ENCODE measurements at places on chromosomes 12 and 14.

- DNase-seq = no peak
Observed at GRCh38 chr12:108080363-108080762, 48.7 kb upstream of the WSCD2 start.

GRCh38 chr14:40623643-40624042 is 983.0 kb upstream of the LRFN5 start:
- DNase-seq = no peak

- peak; percentile 67 for DNase-seq
Observed at GRCh38 chr12:113135178-113136127, at the start of gene RASAL1. Gene RASAL1, minus strand, starts transcription at chr12:113135761. Its CDS starts 299 bp downstream, at chr12:113135462.

- DNase-seq = no peak
Observed at GRCh38 chr12:62694632-62695031, 228.0 kb downstream of the MON2 start.

DNA sequence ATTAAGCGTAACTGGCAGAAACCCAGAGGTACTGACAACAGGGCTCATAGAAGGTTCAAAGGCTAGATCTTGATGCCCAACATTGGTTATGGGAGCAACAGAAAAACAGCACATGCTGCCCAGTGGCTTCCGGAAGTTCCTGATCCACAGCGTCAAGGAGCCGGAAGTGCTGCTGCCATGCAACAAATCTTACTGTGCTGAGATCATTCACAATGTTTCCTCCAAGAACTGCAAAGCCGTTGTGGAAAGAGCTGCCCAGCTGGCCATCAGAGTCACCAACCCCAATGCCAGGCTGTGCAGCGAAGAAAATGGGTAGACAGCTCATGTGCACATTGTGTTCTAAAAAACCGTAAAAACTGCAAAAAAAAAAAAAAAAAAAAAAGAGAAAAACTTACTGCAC is 192.3 kb downstream of the MON2 start:
- DNase-seq = no peak

DNA sequence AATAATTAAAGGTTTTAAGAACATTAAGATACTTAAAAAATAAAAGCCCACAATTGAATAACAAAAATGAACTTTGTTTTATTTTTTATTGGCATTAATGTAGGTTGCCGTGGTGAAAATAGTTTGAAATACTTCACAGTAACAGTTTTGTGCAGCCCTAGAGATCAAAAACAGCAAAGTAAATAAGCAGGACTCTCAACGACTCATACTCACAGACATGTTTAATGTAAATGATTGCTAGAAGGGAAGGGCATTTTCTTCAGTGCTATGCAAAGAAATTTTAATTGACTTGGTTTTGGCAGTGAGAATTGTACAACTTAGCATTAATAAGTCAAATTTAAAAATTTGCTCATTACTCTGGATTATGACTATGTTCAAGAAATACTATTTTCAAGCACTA is 16.0 kb downstream of the TRMT5 start:
- DNase-seq = no peak

- DNase-seq = no peak
Observed at GRCh38 chr14:65243766-65244442, 141.6 kb upstream of the MAX start.

DNA sequence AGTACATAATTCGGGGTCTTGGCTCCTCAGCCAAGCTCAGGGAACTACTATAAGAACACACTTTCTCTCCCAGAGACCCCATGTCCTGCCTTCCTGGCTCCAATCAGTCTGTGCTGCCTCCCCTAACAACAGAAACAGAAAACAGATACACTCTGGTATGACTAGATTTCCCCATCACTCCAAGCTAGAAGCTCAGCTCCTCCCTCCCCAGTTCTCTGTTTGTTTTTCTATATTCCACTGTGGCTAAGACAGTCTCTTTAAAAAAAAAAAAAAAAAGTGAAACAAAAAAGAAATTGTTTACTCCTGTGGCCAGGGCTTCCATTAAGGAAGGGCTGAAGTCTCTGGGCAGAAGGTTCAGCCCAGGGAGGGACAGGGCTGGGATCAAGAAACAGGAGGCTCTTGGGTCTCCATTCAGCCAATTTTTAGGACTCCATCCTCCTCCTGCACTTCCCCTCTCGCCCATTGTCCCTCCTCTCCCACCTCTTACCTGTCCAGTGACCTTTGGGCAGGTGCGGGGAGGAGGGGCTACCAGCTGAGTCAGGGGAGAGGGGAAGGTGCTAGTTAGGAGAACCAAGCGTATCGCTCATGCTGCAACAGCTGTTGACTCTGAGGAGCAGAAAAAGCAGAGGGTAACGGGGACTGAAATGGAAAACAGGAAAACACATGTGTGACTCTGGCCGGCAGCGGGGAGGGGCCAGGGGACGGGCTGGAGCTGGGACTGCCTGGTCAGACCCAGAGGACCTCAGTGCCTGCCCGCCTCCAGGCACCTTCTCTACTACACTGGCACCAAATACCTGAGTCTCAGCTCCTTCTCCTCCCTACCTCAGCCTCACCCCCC is 4.1 kb upstream of the SLC7A7 start:
- no peak for DNase-seq

- peak; percentile 8 for DNase-seq
Observed at GRCh38 chr12:55931780-55932550, 1.0 kb downstream of the DGKA start.

GRCh38 chr14:56686416-56686815 is 106.8 kb downstream of the TMEM260 start:
- DNase-seq = no peak

- no peak for DNase-seq
Observed at GRCh38 chr12:108213871-108214445, 84.9 kb downstream of the WSCD2 start.

GRCh38 chr12:12587878-12588277 is 23.8 kb upstream of the CREBL2 start:
- no peak for DNase-seq

GRCh38 chr12:112367965-112368364 is 14.3 kb downstream of the HECTD4 start:
- DNase-seq = no peak

- no peak for DNase-seq
Observed at GRCh38 chr14:43877351-43877960, 629.6 kb downstream of the FSCB start.

GRCh38 chr14:101118233-101118632 is 214.7 kb upstream of the RTL1 start:
- DNase-seq = no peak

DNA sequence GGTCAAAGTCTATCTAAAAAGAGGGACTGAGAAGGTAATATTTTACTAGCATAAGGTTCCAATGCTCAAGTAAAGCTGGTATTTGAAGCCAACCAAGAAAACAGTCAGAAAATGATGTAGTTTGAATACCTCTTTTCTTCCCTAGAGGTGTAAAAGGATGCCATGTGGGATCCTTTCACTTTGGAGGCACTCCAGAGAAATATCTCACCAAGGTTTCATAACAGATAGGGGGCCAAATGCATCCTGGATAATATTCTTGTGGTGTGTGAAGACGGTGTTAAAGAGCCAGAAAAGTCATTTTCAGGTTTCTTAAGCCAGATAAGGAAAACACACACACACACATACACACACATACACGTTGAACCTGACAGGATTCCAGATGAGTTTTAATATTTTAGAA is 136.1 kb upstream of the PRKD1 start:
- DNase-seq = no peak

DNA sequence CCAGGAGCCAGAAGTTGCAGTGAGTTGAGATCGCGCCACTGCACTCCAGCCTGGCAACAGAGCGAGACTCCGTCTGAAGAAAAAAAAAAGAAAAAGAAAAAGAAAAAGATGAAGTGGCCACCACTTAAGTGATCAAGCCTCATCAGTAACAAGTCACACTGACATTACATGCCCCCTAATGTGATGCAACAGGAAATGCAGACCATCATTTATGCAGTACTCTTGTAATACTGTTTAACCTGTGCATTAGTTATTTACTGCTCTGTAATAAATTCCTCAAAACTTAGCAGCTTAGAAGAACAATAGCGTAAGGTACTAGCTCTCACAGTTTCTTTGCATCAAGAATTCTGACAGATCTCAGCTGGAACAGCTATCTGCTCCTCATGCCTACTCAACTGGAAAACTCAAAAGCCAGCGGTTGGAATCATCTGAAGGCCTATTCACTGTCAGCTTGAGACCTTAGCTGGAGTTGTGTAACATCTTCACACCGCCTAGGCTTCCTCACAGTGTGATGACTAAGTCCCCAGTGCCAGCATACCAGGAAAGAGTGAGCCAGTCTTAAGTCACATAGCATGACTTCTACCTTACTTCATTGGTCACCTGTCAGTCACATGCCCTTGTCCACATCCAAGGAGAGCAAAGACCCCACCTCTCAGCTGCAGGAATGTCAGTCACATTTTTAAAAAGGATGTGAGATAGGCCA is 31.5 kb downstream of the EPS8 start:
- no peak for DNase-seq

- no peak for DNase-seq
Observed at GRCh38 chr14:94051115-94051514, 25.0 kb downstream of the OTUB2 start.

GRCh38 chr14:53306267-53306721 is 153.2 kb upstream of the DDHD1 start:
- peak; percentile 25 for DNase-seq

DNA sequence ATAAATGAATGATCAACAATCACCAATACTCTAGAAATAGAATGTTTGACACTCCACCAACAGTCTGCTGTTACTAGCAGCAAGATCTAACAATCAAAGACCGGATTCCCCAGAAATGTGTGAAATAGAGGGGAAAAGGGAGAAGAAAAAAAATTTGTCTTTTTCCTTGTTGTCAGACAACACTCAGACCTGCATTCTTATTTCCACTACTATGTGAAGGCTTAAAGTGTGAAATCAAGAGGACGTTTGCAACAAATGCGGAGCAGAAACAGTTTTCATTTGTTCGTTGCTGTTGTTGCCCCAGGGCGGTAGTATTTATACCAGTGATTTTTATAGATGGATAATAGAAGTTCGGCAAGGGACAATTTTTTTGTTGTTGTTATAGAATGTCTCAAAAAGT is 9.2 kb downstream of the NKX2-1 start:
- DNase-seq = no peak

DNA sequence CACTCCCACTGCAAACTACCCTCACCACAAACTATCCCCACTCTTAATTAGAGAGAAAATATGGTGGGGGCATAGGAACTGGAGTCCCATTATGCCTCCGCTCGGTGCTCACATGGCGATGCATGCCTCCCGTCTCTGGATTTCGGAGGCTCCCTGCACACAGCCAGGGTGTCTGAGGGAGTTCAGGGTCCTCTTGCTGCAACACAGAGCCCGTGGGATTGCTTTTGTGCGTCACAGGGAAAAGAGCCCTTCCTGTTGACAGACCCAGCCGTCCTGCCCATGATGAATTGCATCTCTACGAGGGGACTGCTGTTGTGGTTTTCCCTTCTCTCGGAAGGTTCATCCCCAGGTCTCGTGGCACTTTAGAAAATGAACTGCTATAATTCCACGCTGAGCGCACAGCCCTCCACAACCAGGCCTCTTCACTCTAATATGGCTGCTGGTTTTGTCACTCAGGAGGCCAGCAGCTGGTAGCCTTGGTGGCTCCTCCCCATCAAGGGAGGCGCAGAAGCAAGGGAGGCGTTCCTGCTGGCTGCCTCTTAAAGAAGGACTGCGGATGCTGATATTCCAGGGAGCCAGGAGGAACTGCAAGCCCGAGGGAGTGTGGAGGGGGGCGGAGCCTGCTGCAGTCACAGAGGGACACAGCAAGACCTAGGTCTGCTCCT is 158.0 kb downstream of the KCNA5 start:
- DNase-seq = no peak

DNA sequence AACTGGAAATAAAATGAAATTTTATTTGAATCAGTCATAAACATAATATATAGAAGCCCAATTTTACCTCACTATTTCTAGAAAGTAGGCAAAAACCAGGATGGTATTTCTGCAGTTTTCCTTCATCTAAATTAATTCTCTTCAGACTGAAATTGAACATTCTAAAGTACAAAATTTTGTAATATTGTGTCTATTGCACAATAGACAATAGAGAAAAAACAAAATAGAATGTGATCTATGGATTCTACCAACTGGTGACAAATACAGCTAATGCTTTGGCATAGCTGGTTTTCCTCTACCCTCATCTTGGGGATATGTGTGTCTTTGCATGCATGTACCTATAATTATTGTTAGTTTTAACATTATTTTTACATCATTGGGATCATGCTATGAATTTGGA is 8.5 kb upstream of the PTPRR start:
- DNase-seq = no peak

DNA sequence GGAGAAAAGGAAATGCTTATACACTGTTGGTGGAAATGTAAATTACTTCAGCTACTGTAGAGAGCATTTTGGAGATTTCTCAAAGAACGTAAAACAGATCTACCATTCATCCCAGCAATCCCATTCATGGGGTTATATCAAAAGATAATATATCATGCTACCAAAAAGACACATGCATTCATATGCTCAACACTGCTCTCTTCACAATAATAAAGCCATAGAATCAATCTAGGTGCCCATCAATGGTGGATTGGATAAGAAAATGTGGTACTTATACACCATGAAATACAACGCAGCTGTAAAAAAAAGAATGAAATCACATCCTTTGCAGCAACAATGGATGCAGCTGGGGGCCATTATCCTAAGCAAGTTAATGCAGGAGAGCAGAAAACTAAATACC is 1487.7 kb upstream of the SEL1L start:
- no peak for DNase-seq

- no peak for DNase-seq
Observed at GRCh38 chr14:88049936-88050335, 45.0 kb downstream of the GPR65 start.

DNA sequence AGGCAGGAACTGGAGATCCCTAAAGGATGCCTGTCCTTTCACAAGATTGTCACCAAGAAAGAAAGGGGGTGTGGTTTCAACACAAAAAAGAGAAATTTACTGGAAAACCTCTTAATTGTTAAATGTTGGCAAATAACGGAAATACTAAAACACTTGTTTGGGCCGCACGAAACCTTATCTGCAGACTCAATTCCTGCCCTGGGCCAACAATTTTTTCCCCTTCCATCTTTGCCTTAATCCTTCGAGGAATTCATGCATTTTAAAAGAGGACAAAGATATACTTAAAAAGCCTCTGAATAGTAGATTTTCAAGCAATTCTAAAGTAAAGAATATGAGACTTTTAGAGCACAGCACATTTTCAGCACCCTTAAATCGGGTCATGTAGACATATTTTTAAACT is 366.2 kb downstream of the DUSP6 start:
- DNase-seq = no peak

GRCh38 chr12:115661112-115661511 is 616.4 kb downstream of the MED13L start:
- DNase-seq = no peak

DNA sequence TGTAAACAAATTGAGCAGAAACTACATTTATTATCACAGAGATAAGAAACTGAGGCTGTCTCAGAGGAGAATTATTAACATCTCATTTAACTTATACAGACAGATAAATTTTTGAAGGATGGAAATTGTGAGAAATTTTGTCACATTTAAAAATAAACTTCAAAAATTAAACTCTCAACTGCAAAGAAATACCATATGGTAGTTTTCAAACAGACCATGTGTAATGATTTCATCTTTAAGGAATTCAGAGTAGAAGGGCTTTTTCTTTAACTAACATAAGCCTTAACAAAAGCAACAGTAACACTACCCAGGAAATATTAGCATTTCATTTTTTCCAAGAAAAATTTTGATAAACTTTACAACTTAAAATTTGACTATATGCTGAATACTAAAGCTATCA is 26.6 kb downstream of the NUP37 start:
- DNase-seq = no peak
